GM03348 (cell line): ENCODE measurements at places on chromosomes 16 and 17.

- DNase-seq, result no peak
Observed at GRCh38 chr16:11792410-11793241, 4.4 kb downstream of the ZC3H7A start.

DNA sequence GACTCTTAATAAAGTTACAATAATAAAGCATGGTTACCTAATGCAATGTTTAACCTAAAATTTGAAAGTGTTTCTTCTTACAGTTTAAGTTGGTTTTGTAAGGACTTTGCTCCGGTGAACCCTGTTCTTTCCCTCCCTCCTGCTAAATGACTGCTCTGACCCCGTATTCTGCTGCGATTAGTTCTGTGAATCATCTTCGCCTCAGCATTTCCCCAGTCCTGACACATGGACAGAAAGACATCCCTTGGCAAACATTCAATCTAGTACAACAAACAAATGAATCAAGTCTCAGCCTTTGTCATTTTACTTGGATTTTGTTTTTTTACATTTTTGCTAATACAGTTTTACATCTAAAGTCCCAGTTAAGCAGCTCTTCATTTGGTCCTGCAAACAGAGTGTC lies 15.4 kb downstream of the KCNJ2 start:
- peak; percentile 45 for DNase-seq

GRCh38 chr17:30550512-30551273 lies 73.5 kb downstream of the GOSR1 start:
- DNase-seq, result peak; percentile 47

DNA sequence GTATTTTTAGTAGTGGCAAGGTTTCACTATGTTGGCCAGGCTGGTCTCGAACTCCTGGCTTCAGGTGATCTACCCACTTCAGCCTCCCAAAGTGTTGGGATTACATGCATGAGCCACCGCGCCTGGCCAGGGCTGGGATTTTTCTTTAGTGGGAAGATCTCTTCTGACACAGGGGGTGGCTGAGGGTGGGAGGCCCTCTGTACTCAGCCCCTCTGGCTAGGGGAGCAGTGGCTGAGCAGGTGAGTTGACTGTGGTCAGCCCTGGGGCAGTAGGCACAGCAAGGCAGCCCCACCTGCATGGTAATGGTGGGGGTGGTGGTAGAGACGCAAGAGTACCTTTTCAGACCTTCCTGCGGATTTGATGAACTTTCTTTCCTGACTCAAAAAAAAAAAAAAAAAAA lies 12.3 kb upstream of the GPRC5B start:
- no peak for DNase-seq

DNA sequence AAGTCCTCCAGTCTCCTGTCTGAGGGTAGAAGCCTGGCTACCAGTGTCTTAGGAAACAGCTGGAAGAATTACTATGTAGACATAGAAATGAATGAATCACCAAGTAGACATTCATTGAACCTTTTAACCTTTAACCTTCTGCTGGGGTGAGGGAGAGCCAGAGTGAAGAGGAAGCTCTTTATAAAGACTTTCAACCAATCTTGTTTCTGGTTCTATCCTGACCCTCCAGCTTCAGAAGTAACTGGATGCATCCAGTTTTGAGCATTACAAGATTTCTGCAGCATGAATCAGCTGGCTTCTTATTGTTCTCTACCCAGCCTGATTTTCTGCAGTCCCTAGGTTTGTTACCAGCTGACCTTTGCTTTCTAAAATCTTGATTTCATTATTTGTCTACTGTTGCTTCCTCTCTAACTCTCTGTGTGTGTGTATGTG lies 8.5 kb downstream of the TEKT1 start:
- DNase-seq, result peak; percentile 56

GRCh38 chr16:53453928-53454327 lies 19.7 kb downstream of the RBL2 start:
- no peak for DNase-seq

GRCh38 chr17:79855331-79856124 lies 16.3 kb upstream of the CBX4 start:
- no peak for DNase-seq

GRCh38 chr16:49575346-49576172 lies 202.0 kb downstream of the C16orf78 start:
- DNase-seq, result no peak

- no peak for DNase-seq
Observed at GRCh38 chr17:47942096-47942510, 732 bp downstream of the PNPO start.

DNA sequence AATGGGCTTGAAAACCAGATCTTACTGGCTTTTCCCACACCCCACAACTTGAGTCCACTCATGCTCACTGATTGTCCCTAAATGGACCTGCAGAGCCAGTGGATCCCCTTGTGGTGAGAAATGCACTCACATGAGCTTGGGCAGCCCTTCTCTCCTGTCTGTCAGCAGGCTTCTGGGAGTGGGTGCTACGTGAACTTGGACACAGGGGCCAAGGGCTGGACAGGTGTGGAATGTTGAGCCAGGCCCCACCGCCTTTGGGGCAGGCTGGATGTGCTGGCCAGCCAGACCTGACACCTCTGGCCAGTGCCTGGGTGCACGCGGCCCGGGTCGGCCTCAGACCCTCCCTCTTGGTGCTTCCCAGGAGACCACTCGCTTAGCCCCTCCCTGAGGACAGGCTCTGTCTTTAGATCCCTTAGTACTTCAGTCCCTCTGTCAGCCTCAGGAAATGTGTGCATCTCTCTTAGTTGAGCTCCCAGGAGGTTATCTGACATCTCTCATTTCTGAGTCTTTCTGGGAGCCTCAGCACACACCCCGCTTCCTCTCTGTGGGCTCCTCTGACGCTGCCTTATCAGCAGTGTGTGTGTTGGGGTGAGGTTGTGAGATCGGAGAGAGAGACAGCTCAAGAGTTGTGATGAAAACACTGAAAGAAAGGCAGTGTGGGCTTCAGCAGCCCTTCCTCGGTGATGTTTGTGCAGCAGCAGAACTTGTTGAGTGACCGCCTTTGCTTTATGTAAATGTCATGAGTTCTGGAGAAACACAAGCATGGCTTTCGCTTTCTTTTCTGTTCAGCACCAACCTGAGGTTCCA lies 117.0 kb downstream of the RAB11FIP4 start:
- no peak for DNase-seq

- DNase-seq, result no peak
Observed at GRCh38 chr16:16909126-16909525, 530.2 kb downstream of the NPIPA7 start.
